ENCODE measurements at places on chromosomes 11 and 22.

DNA sequence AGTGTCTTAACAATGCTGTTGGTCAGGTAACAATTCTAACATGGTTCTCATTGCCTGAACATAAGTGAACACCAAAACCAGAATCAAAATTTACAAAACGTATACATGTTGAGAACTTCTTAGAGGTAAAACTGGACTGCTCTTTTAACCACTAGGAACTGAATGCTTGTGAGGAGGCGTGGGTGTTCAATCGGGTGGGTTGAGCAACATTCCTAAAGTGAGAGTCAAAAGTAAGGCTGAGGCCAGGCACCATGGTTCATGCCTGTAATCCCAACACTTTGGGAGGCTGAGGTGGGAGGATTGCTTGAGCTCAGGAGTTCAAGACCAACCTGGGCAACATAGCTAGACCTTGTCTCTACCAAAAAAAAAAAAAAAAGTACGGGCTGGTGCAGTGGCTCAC lies 11.5 kb downstream of the PPME1 start:
- no peak for DNase-seq

GRCh38 chr11:13114566-13115379 lies 105.7 kb downstream of the RASSF10 start:
- no peak for DNase-seq

GRCh38 chr11:13771151-13771550 lies 102.7 kb downstream of the FAR1 start:
- DNase-seq: no peak

DNA sequence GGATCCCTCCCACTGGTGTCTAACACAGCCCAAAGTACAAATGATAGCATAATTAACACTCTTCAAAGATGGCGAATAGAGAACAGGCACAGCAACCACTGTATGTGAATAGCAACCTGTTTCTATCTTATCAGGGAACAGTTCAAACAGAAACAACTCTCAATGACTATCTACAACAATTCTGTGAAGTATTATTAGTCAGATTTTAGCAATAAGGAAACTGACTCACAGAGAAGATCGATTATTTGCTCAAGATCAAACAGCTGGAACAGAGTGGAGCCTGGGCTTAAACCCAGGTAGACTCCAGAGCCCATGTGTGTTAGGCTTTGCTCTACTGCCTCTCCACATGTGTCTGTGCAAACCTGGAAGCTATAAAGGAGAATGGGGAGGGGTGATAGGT lies 88.7 kb downstream of the C11orf58 start:
- no peak for DNase-seq

- DNase-seq: no peak
These were observed 9.6 kb upstream of the PDE2A start for GRCh38 chr11:72683782-72684200.

GRCh38 chr22:29806196-29806595 lies 31.9 kb downstream of the ASCC2 start:
- DNase-seq: no peak

- peak; percentile 28 for DNase-seq
These were observed 27.6 kb downstream of the RIBC2 start for GRCh38 chr22:45441138-45441537.

DNA sequence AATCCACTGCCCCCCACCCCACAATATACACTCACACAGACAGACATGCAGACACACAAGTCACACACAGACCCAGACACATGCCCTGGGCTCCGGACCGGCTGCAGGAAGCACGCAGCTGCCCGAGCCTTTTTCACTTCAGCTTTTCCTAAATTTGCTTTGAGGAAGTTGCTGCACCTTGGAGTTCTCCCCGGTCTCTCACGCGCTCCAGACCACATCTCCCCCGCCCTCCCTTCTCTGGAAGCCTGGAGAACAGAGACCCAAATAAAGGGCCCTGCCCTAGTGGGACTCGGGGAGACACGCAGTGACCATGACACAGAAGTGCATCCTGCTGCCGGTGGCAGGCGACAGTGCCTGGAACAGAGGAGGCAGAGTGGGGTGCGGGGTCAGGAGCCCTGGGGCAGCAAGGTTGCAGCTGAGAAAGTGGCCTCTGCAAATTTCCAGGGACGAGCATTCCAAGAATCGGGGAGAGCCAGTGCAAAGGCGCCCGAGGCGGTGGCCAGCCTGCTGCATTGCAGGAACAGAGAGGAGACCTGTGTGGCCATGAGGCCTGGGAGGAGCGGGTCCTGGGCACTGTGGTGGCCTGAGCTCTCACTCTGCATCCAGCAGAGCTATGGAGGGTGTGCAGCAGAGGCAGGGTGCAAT lies 19.1 kb downstream of the RPL3 start:
- no peak for DNase-seq

DNA sequence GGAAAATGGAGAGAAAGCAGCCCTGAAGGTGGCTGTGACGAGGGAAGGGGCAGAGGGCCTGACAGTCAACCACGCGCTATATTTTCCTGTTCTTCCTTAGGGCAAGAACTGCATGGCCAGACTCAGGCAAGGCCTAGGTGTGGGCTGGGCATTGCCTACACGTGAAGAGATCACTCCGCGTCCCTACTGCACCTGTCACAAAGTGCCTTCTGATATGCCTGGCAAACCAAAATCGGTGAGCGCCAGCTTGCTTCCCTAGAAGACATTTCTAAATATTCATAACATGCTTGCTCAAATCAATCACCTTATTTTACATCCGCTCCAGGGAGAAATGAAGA lies 6.3 kb downstream of the TMEM121B start:
- DNase-seq: no peak

DNA sequence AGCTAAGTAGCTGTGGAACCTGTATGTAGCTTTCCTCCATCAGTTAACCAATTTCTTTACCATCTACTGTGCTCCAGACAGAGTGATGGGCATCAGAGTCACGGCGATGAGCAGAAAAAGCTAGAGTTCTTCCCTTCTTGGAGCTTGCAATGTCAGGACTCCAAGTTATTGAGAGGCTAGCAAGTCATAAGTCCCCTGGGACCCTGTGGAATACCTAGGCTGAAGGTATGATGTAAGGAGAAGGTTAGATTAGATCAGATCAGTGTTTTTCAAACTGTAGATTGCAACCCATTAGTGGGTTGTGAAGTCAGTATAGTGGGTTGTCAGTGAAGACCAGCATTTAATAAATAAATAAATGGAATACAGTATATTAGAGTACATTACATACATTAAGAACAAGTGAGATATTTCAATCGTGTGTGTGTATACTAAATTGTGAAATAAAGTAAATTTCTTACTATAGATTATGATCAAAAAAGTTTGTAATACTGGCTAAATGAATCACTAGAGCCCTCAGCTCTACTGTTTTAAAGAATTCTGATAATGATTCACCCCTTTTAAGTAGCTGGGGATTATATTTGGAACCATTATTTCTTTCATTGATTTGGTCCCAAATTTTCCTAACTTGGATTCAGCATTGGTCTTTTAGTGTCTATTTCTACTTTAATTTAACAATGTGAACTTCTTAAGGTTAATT lies 52.3 kb downstream of the RASSF10 start:
- no peak for DNase-seq

- DNase-seq: no peak
These were observed 382.2 kb upstream of the CADM1 start for GRCh38 chr11:115886422-115886733.

DNA sequence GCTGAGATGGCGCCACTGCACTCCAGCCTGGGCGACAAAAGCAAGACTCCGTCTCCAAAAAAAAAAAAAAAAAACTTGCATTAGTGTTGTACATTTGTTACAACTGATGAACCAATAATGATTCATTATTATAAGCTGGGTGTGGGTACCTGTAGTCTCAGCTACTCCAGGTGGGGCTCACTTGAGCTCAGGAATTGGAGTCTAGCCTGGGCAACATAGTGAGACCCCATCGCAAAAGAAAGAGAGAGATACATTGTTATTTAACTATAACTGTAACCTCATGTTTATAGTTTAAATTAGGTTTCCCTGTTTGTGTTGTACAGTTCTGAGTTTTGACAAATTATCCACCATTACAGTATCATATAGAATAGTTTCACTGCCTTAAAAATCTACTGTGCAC lies 38.6 kb downstream of the KDM2A start:
- DNase-seq: no peak

- no peak for DNase-seq
These were observed 111.3 kb downstream of the ETS1 start for GRCh38 chr11:128476049-128476448.

DNA sequence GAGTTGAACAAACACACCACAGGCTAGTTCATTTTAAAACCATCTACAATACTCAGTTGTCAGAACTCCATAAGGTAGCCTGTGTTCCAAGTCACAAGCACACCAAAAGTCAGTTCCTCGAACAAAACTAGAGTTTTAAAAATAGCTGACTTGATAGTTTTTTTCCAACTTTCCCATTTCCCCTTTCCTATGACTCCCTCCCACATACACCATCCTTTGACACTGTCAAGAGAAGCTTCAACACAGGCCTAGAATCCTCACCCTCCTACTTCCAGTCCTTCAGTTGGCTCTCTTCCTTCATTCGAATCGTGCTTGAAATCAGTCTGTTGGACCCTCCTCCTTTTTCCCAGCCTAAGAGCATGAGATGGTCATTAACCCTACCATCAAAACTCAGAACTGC lies 105.7 kb upstream of the AKIP1 start:
- no peak for DNase-seq

- no peak for DNase-seq
These were observed 1166.5 kb downstream of the LRRC4C start for GRCh38 chr11:40292721-40293508.

DNA sequence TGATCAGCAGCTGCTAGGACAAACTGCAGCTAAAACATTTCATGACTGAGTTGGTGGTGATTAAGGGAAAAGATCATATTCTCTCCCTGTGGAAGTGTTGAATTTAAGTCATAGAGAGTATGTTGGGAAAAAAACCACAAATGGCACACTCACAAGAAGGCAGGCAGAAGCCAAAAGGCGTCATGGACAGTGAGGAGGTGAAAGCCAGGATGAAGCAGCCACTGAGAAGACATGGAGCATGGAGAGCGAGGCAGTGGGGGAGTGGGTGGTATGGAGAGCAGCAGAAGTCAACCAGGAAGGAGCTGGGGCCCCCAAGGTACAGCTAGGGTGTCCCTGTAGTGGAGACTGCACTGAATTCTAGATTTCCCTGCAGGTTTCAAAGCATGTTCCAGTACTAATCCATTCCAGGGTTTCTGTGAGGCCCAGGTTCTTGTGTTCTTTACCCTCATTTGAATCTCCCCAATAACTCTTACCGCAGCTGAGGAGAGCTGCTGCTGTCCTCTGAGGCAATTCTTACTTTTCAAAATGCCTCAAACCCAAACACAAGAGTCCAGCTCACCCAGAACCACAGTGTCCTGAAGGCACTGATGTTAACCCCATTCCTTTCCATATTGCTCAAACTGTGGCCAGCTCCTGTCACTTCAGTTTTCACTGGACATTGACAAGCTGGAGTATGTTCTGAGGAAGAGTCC lies 191.8 kb upstream of the E2F8 start:
- no peak for DNase-seq

DNA sequence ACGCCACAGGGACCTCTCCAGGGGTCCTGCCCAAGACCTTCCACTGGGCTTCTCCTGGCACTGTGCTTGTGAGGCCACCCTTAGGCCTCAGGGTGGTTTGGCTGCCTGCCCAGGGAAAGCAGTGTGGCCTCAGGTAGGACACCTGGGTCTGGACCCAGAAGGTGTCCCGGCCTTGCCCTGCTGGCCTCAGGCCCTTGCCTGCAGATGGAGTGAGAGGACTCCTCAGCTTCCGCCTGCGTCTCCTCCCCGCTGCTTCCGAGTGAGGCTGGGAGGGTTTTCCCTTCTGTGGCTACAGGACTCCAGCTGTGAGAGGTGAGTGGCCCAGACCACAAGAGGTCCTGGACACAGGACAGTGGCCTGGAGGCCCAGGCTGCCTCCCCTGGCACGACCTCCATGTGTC lies 60.4 kb downstream of the WNT7B start:
- no peak for DNase-seq

- peak; percentile 38 for DNase-seq
These were observed 101.1 kb upstream of the PITPNB start for GRCh38 chr22:28019881-28020861.

DNA sequence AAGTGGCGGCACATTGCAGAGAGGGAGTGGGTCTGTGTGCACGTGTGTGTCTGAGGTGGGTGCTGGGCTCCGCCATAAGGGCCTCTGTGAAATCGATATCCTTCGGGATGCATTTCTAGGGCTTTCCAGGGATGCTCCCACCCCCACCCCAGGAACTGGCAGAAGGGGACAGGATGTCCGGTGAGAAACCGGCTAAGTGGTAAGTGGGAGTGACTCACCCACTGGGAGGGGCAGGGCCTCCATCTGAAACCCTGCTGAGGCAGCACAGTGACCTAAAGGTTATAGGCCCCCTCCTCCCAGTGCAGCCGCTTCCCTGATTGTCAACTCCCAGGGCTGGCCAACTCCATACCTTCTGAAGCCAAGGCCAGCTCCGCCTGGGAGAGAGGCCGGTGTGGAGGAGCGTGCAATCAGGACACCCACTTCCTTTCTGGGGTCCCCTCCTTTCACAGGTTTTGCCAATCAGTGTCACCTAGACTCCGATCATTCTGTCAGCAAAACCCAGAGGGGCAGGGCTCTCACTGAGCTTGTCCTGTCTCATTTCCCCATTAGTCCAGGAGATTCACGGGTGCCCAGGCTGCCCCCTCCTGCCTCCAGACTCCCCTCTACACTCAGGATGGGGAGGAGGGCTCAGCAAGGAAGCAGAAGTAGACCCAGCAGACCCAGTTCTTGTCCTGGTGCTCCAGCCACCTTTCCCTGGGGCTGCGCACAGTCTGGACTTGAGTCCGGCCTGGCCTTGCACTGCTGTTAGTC lies 44.5 kb downstream of the NECTIN1 start:
- peak; percentile 46 for DNase-seq

- DNase-seq: no peak
These were observed 5.0 kb downstream of the UQCR10 start for GRCh38 chr22:29772170-29772641.

DNA sequence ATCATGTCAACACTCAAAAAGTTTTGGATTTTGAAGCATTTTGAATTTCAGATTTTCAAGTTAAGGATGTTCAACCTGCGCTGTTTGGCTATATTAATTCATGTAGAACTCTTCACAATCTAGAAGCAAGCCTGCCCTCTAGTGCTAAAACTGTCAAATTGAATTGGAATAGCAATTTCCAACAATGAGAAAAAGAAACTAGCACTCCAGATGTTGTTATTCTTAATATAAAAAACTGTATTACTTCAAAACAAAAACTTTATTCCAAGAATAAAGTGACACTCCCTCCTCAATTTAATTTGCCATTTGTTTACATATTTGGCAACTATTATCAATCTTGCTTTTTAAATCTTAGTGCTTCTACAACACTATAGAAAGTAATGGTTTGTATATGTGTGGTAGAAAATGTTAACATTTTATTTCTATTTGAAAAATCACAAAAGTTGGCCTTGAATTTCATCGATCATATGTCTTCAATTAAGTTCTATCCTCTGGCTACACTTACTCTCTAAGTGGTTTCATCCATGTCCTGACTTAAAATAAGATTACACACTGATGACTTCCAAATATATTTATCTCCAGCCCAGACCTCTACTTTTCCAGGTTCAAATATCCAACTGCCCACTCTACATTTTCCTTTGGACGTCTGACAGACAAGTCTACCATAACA lies 36.6 kb downstream of the DCUN1D5 start:
- DNase-seq: no peak
